ENCODE measurements at places on chromosomes 1 and 21.

DNA sequence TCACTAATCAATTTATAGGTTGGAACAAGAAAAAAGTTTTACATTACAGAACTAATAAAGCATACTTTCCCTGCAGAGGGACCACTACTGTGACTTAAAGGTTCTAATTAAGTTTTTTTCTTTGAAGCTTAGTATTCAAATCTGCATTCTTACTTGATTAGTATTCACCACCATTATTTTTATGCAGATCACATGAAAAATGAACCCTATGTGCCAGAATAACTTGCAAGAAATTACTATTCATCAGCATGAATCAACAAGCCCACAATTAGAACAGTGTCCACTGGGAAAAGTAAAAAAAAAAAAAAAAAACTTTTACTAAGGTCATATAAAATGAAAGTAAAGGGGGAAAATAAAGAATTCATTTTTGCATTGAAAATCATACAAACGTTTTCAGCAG, 90.8 kb downstream of the SMYD3 start:
- no peak for DNase-seq

DNA sequence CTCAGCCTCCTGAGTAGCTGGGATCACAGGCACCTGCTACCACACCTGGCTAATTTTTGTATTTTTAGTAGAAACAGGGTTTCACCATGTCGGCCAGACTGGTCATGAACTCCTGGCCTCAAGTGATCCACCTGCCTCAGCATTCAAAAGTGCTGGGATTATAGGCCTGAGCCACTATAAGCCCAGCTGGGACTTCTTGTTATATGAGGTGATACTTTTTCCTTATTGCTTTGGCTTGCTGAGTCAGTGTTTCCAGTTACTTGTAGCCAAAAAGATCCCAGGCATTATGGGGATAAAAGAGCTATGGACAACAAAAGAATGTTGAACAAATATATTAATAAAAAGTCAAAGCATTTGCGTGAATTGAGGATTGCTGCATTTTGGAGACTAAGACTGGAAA, 69.9 kb upstream of the LPGAT1 start:
- DNase-seq, result no peak

DNA sequence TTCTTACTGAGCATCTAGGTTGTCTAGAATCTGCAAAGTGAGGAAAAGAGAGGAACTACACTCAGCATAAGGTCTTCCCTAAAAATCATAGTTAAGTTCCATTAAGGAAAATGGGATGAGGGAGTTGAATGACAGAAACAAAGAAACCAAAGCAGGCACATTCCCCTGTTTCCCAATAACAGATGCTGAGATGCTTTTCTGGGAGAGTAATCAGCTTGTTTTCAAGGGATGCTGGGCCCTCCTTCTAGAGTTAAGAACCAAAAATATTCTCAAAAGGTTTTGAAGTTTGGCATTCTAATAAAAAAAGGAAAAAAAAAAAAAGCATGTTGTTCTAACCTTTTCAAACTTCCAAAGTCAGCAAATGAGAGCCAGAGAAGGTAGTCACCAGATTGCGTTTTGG, 105.2 kb upstream of the ZNF648 start:
- no peak for DNase-seq

- no peak for DNase-seq
Measured at GRCh38 chr1:225903623-225904022, 14.7 kb upstream of the LEFTY1 start.

- DNase-seq, result no peak
Measured at GRCh38 chr1:195415584-195415983, 1192.7 kb downstream of the KCNT2 start.

DNA sequence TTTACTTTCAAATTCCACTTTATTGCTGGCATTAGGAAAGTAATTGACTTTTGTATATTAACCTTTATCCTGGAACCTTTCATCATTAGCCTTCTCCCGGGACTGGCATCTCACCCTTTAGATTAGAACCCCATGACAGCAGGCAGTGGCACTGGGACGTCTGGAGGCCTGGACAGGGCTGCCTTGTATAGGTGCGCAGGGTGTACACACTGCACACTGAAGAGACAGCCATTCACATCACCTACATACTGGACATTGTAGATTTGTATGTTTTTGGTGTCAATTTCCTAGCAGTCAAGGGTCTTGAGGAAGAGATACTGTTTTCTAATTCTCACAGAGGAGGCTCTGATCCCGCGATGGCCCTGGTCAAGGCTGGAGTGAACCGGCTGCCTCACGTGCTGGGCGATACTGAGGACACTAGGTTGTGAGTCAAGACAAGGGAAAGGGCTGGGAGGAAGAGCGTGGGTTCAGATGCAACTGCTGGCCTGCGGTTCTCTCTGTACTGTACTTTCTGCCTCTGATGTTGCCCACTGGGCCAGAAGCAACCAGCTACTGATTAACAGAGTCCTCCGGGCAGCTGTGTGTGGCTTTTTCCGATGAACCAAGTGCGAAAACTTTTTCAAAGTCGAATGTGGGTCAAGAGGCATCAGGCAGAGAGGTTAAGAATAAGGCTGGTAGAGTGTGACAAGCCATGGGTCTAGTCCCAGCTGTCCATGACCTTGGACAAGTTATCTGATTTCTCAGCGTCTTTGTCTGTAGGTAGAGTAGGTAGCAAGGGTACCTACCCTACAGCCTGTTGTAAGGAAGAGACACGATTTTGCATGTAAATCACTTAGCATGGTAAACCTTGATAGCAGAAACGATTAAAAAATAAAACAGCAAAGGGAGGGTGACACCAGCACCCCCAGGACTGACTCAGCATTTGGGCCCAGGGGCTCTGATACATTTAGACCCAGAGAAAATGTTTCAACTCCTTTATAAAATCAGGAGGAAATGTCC, 38.2 kb upstream of the SLC25A33 start:
- no peak for DNase-seq

- no peak for DNase-seq
Measured at GRCh38 chr1:205074084-205074483, 10.2 kb downstream of the TMEM81 start.

DNA sequence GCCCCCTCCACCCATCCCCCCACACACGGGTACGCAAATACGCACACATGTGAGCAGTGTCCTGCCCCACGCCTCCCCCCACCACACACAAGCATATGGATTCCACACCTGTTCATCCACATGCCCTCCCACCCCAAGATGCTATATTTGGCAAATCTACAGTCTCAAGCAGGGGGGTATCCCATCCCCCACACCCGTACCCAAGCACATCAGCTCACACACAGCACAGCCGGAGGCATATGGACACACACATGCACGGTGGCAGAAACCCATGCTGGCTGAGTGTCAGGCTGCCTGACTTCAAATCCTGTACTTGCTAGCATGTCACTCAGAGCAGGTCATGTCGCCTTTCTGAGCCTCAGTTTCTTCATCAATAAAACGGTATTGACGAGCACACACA, 10.6 kb downstream of the COL16A1 start:
- DNase-seq, result no peak

DNA sequence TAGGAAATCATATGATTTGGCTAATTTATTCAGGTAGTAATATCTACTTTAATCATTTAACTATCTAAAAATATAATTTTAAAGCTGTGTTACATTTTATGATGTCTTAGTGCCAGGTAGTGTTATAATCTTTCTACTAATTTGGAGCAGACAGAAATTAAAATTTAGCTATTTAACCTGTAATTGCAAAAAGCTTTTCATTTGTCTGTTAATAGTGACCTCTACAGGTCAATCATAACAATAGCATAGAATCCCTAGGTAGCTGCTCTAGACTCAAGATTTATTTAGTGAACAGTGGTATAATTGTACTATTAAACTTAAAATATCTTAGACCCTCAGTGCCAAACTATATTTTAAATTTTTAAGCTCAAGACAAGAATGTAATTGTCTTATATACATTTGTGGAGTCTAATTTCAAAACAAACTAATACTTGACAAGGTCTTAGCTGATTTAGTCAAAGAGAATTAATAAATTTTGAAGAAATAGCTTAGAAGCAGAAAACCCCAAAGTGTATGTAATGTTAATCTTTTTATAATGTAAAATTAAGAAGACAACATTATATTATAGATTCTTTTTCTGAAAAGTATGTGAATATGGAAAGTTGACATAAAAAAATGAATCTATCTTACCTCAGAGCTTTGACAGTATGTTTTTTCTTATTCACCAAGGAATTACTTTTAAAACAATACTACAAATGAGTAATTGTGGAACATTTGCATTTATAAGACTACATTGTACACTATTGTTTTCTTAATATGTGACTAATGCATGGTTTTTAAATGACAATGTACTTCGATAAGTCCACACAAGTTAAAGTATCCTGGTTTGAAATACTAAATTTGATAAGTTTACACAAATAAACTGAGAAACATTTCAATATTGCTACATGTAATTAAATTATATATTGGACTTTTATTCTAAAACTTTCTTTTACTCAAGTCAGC, 64.1 kb upstream of the RNPC3 start:
- peak; percentile 14 for DNase-seq

DNA sequence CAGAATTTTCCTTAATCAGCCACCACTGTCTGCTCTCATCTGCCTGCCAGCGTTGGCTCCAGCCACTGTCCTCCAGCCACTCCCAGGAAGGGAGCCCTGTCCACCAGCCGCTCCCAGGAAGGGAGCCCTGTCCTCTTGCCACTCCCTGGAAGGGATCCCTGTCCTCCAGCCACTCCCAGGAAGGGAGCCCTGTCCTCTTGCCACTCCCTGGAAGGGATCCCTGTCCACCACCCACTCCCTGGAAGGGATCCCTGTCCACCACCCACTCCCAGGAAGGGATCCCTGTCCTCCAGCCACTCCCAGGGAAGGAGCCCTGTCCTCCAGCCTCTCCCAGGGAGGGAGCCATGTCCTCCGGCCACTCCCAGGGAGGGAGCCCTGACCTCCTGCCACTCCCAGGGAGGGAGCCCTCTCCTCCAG, 726.5 kb downstream of the PTPRU start:
- DNase-seq, result no peak

DNA sequence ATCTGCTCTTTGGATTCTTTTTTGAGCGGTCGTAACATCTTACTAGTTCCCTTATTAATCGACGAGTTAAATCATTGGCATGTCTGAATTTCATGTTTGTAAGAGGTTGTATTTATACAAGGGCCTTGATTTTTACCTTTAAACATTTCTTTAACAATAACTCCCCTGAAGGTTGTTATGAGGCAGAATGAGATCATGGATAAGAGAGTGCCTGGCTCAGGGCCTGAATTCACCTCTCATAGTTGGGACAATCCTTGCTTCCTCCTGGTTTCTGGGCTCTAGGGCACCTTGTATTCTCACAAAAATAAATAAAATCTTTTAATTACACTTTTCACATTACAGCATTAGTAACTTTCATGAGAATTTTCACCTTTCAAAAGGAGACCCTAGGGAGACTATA, 55.4 kb downstream of the MDM4 start:
- no peak for DNase-seq

DNA sequence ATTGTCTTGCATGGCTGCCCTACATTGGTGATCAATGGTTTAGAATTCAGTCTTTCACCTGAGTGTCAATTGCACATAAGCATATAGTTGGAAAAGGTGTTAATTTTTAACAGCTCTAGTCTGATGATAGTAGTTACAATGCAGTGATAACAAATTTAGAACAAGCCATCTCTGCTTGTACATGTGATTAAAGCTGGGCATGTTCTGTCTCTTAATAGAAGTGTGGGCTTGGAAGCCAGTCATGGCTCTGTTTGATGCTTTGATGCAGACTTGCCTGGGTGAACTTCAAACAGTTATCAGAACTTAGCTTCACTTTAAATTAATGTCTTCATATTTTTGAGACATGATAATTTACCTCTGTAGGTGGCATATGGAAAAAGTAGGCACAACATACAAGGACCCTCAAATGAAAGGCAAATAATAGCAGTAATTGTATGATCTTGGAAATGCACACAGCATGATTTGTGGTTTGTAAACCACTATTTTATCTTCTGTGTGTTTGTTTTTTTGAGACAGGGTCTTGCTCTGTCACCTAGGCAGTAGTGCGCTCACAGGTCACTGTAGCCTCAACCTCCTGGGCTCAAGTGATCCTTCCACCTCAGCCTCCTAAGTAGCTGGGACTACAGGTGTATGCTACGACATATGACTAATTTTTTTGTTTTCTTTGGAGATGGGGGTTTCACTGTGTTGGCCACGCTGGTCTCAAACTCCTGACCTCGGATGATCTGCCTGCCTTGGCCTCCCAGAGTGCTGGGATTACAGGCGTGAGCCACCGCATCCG, 3.8 kb downstream of the DDI2 start:
- no peak for DNase-seq

DNA sequence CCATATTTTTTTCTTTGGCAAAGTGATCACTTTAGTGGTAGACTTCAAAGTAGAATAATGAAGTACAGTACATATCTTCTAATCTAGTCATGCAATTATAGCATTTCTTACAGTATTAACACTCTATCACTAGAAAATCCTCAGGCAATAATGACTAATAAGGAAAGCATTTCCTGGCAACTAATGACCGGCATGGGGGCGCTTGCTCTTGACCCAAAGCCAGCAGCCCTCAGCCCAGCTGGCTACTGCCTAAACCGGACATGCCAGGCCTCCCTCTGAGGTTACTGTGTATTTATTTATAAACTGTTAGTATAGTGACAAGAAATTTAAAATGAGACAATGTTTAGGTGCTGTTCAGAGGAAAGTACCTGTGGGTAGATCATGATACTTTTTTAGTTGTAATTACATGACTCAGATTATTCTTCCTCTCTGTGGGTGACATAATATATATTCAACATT, 633.8 kb downstream of the PTPRC start:
- DNase-seq, result peak; percentile 76

DNA sequence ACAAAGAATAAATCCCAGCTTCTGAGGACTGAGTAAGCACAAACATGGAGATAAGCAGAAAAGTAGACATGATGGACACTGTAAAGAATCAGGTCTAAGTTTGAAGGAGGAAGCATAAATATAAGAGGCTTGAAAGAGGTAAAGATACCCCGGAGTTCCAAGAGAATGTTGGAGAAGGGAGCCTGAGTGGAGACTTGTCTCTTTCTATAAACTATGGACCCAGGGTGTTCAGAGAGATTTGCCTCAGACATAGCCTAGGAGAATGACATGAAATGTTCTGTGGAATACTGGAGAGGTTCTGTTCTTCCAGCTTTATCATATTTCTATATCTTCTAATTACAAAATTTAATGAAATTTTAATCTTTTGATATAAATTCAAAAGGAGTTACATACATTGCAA, 554.3 kb upstream of the B3GALT2 start:
- DNase-seq, result no peak
